ENCODE measurements at places on chromosomes 1 and 21.

DNA sequence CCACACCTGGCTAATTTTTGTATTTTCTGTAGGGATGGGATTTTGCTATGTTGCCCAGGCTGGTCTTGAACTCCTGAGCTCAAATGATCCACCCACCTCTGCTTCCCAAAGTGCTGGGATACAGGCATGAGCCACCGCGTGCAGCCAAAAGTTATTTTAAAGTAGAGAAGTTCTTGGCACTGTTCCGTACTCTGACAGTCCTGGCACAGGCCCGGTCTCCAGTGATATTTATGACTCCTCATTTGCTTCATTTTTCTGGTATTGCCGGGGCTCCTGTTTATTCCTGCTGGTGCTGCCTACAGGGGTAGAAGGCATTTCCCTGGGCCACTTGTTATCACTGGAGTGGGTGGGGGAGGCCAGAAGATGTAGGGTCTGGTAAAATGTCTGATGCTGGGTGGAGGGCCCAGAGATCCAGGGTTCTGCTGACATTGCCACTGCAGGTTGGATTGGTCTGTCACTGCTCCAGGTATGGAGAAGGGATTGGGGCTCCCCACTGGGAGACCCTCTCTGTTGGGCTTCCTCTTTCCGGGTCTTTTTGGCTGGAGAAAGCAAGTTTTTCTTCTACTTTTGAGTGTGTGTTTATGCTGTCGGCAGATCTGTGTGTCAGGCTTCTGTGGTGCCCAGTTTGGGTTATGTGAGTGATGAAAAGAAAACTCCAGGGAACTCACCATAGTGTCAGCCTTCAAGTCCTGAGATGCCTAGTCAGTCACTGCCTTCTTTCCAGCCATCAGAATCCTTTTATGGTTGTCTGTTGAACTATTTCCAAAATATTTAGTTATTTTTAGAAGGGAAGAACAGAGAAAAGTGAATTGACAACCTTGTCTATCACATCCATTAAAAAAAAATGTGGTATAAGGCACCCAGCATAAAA, 4.5 kb downstream of the MROH7 start:
- no peak for DNase-seq

DNA sequence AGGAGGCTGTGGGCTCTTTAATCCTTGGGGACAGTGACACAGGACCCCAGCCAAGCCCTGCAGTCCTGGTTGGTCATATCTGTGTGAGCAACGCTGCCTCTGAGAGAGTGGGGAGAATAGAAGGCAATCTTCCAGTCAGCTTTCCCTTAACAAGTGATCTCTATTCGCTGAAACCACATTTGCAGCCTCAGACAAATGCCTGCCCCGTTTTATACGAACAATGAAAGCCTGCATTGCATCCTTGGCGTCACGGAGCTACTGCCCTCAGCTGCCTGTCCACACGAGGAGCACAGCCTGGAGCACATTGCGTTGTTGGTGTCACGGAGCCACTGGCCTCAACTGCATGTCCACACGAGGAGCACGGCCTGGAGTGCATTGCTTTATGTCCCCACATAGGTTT, 150.2 kb upstream of the ARHGEF16 start:
- DNase-seq, result no peak

DNA sequence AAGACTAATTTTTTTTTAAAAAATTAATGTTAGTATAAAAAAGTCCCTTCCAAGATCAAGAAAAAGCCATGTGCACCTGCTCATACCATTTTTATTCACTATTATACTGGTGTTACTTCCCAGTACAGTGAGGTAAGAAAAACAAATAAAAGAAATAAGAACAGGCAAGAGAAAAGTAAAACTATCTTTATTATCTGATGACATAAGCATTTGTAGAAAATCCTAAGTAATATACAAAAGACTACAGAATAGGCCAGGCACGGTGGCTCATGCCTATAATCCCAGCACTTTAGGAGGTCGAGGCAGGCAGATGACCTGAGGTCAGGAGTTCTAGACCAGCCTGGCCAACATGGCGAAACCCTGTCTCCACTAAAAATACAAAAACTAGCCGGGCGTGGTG, 65.3 kb downstream of the SRSF11 start:
- DNase-seq, result no peak

- peak; percentile 82 for DNase-seq
These were observed 21.9 kb upstream of the PIK3CD start for GRCh38 chr1:9629445-9630201.

DNA sequence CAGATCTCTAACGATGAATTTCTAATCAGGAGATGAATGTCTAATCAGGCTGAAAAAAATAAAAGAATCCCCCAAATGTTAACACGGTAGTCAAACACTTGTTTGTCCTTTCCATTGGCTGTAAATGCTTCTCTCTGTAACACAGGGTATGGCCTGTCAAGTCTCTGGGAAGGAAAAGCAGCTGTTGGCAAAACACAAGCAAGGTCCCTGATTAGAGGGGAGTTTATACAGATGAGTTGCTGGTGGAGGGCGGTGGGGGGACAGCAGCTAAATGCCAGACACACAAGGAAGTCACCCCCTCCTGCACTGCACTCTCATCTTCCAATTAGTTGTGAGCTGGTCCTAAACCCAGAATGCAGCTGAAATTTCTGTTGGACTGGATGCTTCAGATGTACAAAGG, 51.0 kb downstream of the PGBD5 start:
- no peak for DNase-seq

- DNase-seq, result no peak
These were observed 44.1 kb upstream of the ARHGEF16 start for GRCh38 chr1:3410142-3410925.

- no peak for DNase-seq
These were observed 196.4 kb downstream of the CLEC20A start for GRCh38 chr1:178300352-178300699.

DNA sequence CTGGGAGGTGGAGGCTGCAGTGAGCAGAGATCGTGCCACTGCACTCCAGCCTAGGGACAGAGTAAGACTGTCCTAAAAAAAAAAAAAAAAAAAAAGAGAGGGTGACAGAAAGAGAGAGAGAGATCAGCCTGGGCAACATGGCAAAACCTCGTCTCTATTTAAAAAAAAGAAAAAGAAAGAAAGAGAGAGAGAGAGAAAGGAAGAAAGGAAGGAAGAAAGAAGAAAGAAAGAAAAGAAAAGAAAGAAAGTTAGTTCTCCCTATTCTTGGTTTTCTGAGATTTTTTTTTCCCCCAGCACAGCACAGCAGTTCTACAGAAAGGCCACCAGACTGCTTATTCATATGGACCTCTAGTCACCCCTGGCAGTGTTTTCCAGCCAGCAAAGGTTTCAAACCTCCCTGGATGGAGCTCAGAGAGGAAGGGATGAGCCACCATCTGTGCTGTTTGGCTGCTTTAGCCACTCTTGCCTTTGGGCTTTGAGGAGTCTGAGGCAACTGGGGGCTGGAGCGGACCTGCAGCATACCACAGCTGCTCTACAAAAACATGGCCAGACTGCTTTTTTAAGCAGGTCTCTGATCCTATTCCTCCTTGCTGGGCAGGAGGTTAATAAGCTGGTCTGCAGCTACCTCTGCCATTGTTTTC, 10.6 kb downstream of the S100A6 start:
- no peak for DNase-seq

DNA sequence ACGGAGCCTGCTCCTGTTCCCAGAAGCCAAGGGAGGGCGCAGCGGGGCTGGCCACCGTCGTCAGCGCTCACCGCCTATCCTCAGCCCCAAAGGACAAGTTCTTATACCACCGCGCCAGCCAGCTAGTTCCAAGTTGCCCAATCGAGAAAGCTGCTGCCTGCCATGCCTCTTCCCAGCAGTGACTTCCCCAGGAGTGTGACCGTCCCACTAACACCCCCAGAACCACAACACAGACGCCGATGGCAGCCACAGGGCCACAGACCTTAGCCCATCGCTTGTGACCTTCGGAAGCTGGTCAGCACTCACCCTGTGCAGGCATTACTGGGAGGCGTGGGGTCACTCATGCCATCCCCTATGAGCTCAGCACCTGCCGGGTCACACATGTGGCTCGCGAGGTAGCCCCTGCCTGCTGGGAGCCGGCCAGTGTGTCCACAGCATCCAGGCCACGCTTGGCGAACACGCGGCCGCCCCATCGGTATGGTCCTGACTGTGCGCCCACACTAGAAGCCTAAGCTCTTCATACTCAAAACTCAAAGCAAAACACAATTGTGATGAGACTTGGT, 20.1 kb downstream of the NADK start:
- no peak for DNase-seq

- no peak for DNase-seq
These were observed 180.7 kb downstream of the KAZN start for GRCh38 chr1:14778898-14779865.

GRCh38 chr1:232367293-232367692, 262.6 kb downstream of the SIPA1L2 start:
- DNase-seq, result no peak

- DNase-seq, result no peak
These were observed 152.3 kb downstream of the SNX7 start for GRCh38 chr1:98813738-98814309.

- DNase-seq, result no peak
These were observed 317.2 kb downstream of the LTN1 start for GRCh38 chr21:28675331-28676041.

DNA sequence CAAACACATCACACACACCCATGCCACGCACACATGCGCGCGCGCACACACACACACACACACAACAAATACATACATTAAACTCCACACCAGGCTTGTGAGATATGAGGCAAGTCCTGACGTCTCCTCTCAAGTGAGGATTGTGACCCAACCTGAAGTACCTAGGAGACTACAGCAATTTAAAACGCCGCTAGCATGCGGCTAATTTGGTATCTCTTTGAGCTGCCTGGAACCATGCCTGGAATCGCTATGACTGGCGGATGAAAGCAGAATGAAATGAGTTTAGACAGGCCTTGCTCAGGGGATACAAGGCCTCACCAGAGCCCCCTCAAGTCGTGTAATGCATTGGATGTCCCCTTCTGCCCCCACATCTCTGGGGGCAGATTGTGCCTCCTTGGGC, 1.6 kb upstream of the RAB7B start:
- DNase-seq, result no peak

DNA sequence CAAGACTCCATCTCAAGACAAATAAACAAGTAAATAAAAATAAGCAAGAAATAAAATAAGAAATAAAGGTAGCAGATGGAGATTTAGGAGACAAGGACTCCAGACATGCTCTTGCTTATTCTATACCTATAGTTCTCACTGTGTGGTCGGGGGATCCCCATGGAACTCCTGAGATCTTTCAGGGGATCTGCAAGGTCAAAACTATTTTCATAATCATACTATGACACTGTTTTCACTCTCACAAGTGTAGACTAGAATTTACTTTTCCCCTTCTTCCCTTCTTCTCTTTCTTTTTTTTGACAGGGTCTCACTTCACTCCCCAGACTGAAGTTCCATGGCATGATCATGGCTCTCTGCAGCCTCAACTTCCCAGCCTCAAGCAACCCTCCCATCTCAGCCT, 29.8 kb upstream of the NLRP3 start:
- no peak for DNase-seq

GRCh38 chr1:176656257-176656995, 193.5 kb downstream of the PAPPA2 start:
- no peak for DNase-seq

DNA sequence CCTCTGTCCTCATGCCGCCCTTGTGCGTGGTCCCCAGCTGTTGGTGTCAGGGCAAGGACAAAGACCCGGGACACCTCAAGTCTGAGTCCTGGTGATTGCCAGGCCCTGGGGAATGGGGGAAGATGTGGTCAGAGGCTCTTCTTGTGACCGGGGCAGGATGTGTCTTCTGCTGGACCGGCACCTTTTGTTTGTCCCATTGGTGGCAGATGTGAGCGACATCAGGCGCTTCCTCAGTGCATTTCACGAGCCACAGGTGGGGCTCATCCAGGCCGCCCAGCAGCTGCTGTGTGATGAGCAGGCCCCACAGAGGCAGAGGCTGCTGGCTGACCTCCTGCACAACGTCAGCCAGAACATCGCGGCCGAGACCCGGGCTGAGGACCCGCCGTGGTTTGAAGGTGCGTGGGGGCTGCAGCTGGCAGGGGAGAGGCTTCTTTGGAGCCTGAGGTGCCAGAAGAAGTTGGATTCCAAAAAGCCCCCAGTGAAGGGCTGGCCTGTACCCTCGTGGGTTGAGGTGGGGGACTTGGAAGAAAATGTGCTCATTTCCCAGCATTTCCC, 8.4 kb downstream of the DFFB start:
- no peak for DNase-seq

- DNase-seq, result no peak
These were observed 8.2 kb upstream of the MIXL1 start for GRCh38 chr1:226215239-226215638.

GRCh38 chr21:40668555-40669275, 178.2 kb downstream of the DSCAM start:
- DNase-seq, result no peak

DNA sequence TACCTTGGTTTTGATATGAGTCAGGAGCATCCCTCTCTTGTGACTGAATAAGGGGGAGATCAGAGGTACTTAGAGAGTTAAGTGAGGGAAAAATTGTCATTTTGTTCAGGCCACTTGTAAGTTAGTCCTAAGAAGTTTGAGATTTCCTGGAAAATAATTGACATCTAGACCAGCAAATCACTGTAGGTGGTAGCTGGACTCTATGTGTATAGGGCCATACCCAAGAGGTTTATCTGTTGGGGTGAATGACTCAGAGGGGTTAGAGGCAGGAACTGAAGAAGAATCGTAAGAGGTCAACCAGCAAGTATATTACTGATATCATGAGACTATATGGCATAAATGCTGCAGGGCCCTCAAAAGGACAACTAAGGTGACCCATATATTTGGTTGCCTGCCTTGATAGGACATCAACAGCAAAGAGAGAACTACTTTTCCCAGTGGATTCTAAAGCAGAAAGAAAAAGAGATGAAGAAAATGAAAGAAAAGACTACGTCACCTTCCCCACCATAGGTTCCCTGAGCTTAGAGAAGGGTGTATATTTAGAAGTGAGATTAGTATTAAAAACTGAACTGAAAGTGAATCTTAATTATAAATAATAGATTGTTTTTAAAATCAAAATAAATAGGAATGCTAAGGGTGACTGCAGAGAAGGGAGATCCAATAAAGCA, 8.0 kb upstream of the RNPC3 start:
- DNase-seq, result no peak

- no peak for DNase-seq
These were observed 88.3 kb upstream of the NGF start for GRCh38 chr1:115426231-115426771.

- no peak for DNase-seq
These were observed 655 bp upstream of the KIRREL1 start for GRCh38 chr1:157992833-157993146.

DNA sequence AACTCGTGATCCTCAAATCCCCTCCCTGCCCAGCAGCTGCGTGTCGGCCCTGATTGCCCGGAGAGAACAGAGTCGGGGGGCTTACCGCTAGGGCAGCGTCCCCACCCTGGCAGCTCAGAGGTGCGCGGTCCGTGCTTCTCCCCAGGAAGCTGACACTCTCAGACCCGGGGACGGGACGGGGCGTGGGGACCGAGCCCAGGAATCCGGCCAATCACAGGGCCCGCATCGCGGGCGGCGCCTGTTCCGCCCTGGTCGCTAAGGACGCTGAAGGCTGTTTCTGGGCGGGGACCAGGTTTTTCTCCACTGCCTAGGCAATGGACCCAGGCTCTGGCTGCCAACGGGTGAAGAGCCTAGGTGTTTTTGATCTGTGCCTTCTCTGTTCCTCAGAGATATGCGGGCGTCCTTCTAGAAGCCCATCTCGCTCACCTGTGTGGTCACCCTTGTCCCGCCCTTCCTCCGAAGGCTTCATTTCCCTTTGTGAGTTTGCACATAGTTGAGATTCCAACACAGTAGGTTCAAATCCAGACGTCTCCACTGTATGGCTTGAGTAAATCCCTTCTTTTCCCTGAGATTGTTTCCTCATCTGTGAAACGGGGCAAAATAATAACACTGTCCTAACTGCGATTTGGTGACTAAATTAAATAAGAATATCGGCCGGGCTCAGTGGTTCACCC, at the start of gene C1orf87:
C1orf87 (minus strand) TSS at position 166 of the 674 bp plus-strand sequence. CDS start 1,127 bp downstream, outside the sequence.
- no peak for DNase-seq

GRCh38 chr1:182397653-182398393, 2.6 kb downstream of the TEDDM1 start:
- no peak for DNase-seq
